ENCODE measurements at places on chromosomes 16 and 17.

- no peak for DNase-seq
These were observed 1.3 kb downstream of the PEMT start for GRCh38 chr17:17590141-17590751.

DNA sequence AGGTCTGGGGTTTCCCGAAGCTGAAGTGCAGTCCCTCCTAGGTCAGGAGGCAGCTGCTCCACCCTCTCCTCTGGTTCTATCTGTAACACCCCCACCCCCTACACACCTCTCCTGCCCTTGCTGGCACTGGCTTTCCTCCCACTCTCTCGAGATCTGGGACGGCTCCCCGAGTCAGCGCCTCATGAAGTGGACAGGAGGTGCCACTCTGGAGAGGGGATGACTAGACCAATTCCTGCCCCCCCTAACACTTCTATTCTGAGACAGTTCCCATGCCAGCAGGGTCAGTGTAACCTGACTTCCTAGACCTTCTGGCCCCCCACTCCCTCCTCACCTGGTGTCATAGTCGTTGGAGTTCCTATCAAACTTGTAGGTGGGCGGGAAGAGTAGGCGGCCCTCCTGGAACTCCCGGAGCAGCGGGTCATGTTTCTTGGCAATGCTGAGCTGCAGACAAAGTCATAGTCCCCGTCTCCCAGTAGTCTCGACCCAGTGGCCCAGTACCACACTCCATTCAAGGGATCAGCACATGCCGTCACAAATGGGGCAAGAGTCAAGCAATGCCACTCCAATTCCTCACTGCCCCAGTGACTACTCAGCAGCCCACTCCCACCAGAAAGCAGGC, 9.7 kb downstream of the INPP5K start:
- DNase-seq, result no peak

- DNase-seq, result no peak
These were observed 74.8 kb downstream of the SLC39A11 start for GRCh38 chr17:73017658-73018057.

- no peak for DNase-seq
These were observed 7.6 kb downstream of the CD300LD start for GRCh38 chr17:74584292-74585060.
